ENCODE measurements at places on chromosomes 7 and 10.

GRCh38 chr10:72109636-72110157 is 21.3 kb upstream of the SPOCK2 start:
- no peak for ATAC-seq

- ATAC-seq: no peak
Measured at GRCh38 chr7:34928052-34928451, 109.2 kb downstream of the DPY19L1 start.

DNA sequence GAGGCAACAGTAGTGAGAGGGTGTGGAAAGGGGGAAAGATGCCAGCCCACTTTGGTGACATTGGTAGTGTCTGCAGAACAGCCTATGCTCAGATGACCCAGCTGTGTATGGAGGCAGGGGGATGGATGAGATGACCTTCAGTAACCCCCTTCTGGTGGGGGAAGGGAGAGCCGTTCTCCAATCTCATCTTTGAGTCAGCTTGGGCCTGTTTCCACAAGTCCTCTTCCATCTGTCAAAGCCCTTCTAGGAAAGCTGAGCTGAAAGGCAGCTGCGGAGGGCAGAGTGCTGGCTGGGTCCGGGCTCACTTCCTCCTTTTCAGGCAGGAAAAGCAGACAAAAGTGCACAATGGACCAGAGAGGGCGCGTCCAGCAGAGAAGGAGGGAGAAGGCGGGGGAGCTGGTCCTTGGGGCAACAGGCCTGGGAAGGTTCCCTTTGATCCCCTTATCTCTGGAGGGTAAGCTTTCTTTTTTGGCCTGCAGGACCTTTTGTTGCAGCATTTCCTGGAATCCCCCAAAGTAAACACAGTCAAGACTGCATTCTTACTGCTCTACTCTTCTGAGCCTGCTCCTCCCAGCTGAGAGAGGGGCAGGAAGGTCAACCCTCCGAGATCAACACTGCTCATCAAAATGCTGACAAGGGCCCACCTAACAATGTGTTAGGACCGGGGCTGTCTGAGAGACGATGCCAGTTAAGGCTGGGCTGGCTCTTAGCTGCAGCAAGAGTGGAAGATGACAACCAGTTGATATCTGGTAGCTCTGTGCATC is 1.2 kb upstream of the LRMDA start:
- ATAC-seq: no peak

- no peak for ATAC-seq
Measured at GRCh38 chr7:38862666-38863065, 46.3 kb downstream of the VPS41 start.

DNA sequence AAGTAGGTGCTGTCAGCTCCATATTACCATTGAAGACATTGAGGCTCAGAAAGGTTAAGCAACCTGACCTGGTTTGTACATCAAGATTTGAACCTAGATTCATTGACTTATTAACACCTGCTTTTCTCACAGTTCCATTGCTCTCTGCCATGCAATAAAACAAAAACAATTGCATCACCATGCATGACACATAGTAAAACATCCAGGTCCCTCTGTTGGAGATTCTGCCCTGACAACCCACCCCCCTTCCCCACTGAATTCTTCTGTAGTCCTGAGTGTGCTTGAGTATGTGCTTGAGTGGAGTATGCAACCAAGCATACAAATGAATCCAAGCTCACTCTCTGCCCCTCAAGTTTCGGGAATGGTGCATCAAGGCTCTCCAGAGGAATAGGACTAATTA is 6.0 kb upstream of the LMBR1 start:
- ATAC-seq: no peak

DNA sequence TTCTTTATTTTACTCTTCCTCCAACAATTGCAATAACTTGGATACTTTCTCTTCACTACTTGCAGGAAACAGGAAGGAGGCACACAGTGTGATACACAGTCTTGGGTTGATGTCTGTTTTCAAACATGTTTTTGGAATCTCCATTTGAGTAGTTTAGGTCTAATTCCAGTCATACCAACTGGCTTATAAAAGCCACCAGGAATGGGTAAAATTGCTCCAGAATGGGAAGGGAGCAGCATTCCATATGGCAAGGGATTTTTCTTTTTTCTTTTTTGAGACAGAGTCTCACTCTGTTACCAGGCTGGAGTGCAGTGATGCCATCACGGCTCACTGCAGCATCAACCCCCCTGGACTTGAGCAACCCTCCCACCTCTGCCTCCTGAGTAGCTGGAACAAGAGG is 545.1 kb upstream of the GALNT17 start:
- ATAC-seq: no peak

DNA sequence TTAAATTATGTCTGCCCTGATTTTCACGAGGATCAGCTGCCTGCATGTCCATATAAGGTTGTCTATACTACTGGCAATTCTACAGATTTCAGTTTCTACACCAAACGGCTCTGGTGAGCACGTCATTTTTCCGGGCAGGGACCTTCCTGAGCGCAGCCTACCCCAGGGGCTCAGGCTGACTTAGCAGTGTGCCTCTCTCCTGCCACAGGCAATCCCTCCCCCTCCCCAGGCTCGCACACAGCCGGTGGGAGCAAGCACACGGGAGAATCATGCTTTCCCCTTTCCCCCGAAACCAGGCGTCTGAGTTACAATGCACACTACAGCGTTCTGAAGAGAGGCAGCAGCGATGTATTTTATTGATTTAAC is 1.7 kb downstream of the KLF6 start:
- ATAC-seq: peak; percentile 29

DNA sequence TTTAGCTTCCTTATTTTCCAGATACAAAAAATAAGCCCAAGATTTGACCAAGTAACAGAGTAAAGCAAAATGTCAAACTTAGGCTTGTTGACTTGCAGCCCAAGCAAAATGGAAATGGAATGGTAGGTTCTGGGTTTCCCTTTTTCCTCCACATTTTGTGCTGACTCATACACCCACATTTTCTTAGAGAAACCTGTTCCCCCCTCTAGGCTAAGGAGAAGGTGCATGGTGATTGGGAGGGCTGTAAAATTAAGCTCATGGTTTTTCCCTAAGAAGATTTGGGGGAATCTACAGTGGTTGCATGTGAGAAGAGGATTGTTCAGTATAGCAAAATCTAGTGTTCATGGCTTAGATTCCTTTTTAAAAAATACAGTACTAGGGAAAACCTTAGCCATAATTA is 127.4 kb downstream of the ARL4A start:
- ATAC-seq: no peak

- ATAC-seq: no peak
Measured at GRCh38 chr10:29734640-29734961, 99.8 kb upstream of the SVIL start.

GRCh38 chr7:91915401-91916050 is 25.1 kb upstream of the AKAP9 start:
- ATAC-seq: no peak

GRCh38 chr7:15870347-15870746 is 183.9 kb upstream of the MEOX2 start:
- ATAC-seq: no peak

- ATAC-seq: no peak
Measured at GRCh38 chr10:6048281-6049030, 13.7 kb downstream of the IL2RA start.

DNA sequence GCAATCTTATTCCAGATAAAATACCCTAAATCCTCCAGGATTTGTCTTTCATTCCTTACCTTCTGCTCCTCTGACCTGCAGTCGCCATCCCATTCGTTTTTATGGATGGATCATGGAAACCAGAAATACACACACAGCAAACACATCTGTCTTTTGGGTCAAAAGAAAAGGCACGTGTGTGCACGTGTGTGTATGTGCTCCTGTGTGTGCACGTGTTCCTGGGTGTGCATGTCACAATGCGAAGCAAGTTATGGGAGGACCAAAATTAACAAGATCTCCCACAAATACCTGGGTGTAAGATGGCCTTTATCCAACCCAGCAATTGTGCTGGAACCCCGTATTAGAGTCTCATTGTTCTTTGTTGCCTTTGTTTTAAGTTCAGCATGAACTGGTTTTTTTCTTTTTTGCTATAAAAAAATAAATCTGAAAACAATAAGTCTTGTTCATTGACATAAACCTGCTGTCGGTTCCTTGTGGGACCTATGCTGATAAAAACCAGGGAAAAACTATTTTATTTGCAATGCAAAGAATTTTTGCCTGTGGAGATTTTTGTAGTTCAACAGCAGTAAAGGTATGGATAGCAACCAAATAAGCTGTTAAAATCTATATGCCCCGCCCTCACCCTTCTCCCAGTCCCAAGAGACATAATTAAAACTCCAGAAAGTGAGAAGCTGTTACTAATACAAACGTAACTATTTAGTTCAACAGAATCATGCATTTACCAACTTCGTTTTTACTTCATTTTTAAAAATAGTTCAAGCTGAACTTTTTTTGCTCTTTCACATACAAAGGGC is 229.6 kb downstream of the CREB5 start:
- ATAC-seq: no peak

DNA sequence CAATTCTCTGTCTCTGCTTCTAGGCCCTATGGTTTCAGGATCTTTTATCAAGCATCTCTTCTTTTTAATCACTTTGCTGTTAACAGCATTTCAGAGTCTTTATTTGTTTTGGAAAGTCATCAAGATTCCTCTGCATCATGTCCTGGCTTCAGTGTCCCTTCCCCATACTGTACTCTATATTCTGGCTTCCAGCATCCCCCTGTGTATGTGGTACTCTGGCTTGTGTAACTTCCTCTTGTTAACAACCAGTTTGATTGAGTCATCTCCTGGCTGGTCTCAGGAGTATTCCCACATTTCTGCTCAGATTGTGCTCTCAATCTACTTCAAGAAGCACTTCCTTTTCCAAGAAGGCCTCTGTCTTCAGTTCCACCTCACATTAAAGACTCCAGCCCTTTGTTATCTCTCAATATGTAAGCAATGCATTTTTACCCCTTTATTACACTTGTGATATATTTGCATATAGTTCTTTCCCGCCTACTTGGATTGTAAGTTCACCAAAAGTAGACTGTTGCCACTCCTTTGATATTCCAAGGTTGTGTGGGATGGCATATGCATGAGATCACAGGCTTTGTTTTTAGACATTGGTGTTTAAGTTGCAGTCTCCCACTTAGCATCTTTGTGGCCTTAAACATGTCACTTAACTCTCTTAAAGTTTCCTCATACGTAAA is 15.1 kb upstream of the ATE1 start:
- no peak for ATAC-seq

GRCh38 chr10:92619368-92619767 is 26.4 kb downstream of the KIF11 start:
- peak; percentile 48 for ATAC-seq

DNA sequence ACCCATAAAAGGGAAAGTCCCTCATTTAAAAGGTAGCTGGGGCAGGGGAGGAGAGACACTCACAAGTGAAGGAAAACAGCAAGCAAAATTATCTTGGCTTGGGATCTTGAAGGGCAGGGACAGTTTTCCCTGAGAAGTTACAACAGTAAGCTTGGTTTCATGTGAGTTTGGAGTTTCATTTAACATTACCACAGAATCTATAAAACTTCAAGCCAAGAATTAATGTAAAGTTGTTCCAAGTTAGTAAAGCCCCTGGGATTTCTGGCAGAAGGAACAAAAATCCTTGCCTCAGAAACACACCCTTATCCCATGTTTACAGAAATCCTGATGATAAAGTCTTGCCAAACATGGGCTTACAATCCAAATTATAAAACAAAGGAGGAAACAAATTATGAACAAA is 19.2 kb downstream of the CRPPA start:
- ATAC-seq: no peak

- peak; percentile 15 for ATAC-seq
Measured at GRCh38 chr7:50303335-50304128, 984 bp upstream of the IKZF1 start.

DNA sequence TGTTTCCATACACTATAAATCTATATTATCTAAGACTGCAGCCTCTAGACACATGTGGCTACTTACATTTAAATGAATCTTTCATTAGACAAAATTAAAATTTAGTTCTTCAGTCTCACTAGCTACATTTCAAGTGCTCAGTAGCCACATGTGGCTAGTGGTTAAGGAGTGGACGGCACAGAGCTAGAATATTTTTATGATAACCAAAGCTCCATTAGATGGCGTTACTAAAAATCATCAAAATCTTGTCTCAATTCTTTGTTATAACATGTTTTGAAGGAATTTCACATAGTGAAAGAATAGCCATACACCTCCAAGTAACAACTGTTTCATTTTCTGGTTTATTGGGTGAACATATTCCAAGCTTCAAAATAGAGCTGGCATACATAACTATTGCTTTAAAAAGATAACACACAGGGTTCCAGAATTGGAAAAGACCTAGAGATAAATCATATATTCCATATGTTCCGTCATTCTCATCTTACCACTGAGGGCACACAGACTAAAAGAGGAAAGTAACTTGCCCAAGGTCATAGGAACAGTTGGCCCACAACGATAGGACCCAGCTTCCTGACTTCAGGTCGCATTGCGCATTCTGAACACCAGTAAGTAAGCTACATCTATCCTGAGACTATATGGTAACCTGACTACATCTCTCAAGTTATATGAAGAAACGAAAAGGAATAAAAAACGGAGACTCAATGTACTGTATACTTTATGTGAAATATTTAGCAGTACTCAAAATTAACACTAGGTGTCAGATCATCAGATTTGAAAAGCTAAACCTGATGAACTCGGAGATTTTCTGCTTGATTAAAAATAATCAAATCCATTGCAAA is 66.6 kb downstream of the CAV1 start:
- ATAC-seq: no peak

- no peak for ATAC-seq
Measured at GRCh38 chr10:86362586-86363183, 3.9 kb downstream of the GRID1 start.

DNA sequence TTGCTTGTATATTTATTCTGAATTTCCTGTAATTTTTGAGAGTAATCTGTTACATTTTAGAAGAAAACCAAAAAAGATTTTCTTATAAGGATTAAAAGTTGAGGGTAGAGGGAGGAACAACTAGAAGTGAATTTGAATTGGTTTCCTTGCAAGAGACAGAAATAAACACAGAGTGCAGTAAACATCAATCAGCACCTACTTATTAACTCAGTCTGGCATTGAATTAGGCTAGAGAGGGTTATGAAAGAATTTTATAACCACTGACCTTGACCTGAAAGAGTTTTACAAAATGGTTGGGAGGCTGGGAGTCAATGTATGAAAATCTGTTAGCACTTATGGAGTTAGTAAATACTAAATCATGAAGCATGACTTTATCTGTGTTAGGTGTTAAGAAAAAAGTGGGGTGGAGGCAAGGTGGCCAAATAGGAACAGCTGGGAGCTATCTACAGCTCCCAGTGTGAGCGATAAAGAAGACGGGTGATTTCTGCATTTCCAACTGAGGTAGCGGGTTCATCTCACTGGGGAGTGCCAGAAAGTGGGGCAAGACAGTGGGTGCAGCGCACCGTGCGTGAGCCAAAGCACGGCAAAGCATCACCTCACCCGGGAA is 106.5 kb downstream of the PDE1C start:
- no peak for ATAC-seq

DNA sequence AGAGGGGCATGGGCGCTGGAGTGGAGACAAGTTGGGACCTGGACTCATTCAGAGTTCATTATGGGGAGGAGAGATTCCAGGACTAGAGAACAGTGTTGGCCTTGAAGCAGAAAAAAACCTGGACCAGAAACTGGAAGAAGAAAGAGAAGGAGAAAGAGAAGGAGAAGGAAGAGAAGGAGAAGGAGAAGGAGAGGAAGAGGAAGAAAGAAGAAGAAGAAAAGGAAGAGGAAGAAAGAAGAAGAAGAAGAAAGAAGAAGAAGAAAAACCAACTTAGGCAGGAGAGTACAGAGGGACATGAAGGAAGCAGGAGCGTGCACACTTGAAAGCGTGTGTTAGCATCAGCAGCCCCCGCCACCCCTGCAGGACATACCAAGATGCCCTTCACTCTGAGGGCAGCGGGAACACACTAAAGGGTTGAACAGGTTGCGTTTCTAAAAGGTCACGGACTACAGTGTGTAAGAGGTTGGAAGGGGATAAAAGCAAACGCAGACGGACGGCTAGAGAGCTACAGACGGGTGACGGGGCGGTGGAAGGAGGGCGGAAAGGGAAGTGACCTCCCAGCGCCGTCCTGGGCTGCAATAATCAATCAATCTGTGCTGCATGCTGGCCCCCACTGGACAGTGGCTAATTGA is 95.3 kb downstream of the SEC61G start:
- ATAC-seq: no peak

Data from activated CD4-positive, CD25-positive, alpha-beta regulatory T cell treated with anti-CD3 and anti-CD28 coated beads, Interleukin-2, amount 50 U/mL, for 24 hours (primary cell).